CD8-positive, alpha-beta T cell (primary cell): ENCODE measurements at places on chromosomes 16 and 17. TPM values are rescaled to one million over a fixed set of nuclear protein-coding genes. Genes with fewer than 3 reads are reported as not detected.

EXOC3L1 gene
- total RNA-seq: not detected

NKIRAS2 gene
- total RNA-seq: 14.8 TPM

MILR1 gene
- not detected for total RNA-seq

TNFRSF17 gene
- not detected for total RNA-seq

GPR139 gene
- total RNA-seq: not detected

RASL10B gene
- total RNA-seq: 0.22 TPM

NKD1 gene
- 7.5 TPM for total RNA-seq

KRTAP4-6 gene
- total RNA-seq: not detected

SLC5A10 gene
- total RNA-seq: not detected

CIBAR2 gene
- not detected for total RNA-seq

STARD3 gene
- 118 TPM for total RNA-seq

NPIPB8 gene
- 0.69 TPM for total RNA-seq

PARN gene
- 23.7 TPM for total RNA-seq

FBXO47 gene
- total RNA-seq: not detected

HS3ST3A1 gene
- not detected for total RNA-seq

GALR2 gene
- 2.4 TPM for total RNA-seq

KRT36 gene
- total RNA-seq: not detected

HES7 gene
- 0.30 TPM for total RNA-seq

ZNF385C gene
- total RNA-seq: 0.19 TPM

CACNG3 gene
- total RNA-seq: not detected

ERI2 gene
- 0.14 TPM for total RNA-seq

CUEDC1 gene
- total RNA-seq: 0.22 TPM

PIRT gene
- total RNA-seq: not detected

KRT23 gene
- total RNA-seq: not detected

SP6 gene
- 0.22 TPM for total RNA-seq

OR1A1 gene
- not detected for total RNA-seq

CCL17 gene
- not detected for total RNA-seq

TNRC6A gene
- 65.2 TPM for total RNA-seq

KRTAP16-1 gene
- 1.1 TPM for total RNA-seq

NOD2 gene
- total RNA-seq: 0.90 TPM

ARL4D gene
- 2.9 TPM for total RNA-seq
